Renal cortex interstitium (tissue), 15 donors: ENCODE measurements at places on chromosomes 2 and 18.

- DNase-seq: no peak
Measured at GRCh38 chr2:159571540-159572260, 44.6 kb downstream of the BAZ2B start.

- DNase-seq: no peak
Measured at GRCh38 chr2:101410746-101411145, 23.4 kb upstream of the CREG2 start.

GRCh38 chr2:161722547-161723503 is 98.6 kb downstream of the SLC4A10 start:
- DNase-seq: no peak

DNA sequence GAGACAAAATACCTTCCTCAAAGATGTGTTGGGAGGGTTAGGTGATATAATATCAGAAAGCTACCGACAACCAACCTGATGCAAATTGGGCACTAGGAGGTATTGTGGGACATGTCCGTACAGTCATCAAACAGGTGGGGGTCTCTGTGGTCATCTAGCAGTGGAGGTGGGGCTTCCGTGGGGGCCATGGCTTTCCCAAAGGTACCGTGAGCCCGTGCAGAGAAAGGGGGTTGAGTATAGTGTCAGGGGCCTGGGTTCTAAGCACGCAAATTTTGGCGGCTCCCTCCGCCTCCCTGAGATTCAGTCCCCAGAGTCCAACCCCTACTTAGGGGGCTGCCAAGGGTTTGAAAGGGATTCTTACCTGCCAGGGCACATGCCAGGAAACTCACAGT is 32.6 kb downstream of the HJURP start:
- DNase-seq: no peak

DNA sequence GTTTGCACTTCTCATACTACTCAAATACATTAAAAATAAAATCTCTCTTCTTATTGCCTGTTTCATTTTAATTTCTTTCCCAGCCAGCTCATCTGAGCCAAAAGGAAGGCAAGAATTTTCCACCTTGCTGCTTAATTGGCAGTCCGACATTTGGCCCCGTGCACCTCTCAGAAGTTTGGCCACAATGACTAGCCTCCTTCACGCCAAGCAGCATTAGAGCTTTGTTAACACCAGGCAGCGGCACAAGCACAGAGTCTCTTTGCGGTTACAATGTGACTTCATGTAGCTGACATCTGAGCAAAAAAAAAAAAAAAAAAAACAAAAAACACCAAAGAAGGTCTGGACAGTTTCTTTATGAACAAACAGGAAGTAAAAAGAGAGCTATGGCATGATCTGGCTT is 248.9 kb downstream of the OSR1 start:
- DNase-seq: no peak

- DNase-seq: no peak
Measured at GRCh38 chr18:51028201-51028805, 1.7 kb upstream of the SMAD4 start.
